ENCODE measurements at places on chromosomes 7 and 10.

- DNase-seq = no peak
Measured at GRCh38 chr7:92634205-92634604, 44.0 kb upstream of the FAM133B start.

DNA sequence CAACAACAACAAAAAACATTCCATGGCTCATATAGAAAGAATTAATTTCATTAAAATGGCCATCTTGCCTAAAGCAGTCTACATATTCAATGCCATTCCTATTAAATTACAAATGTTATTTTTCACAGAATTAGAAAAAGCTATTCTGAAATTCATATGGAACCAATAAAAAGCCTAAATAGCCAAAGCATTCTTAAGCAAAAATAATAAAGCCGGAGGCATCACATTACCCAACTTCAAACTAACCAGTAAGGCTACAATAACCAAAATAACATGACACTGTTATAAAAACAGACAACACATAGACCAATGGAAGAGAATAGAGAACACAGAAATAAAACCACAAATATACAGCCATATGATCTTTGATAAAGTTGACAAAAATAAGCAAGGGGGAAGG lies 330.4 kb downstream of the KIF20B start:
- no peak for DNase-seq

DNA sequence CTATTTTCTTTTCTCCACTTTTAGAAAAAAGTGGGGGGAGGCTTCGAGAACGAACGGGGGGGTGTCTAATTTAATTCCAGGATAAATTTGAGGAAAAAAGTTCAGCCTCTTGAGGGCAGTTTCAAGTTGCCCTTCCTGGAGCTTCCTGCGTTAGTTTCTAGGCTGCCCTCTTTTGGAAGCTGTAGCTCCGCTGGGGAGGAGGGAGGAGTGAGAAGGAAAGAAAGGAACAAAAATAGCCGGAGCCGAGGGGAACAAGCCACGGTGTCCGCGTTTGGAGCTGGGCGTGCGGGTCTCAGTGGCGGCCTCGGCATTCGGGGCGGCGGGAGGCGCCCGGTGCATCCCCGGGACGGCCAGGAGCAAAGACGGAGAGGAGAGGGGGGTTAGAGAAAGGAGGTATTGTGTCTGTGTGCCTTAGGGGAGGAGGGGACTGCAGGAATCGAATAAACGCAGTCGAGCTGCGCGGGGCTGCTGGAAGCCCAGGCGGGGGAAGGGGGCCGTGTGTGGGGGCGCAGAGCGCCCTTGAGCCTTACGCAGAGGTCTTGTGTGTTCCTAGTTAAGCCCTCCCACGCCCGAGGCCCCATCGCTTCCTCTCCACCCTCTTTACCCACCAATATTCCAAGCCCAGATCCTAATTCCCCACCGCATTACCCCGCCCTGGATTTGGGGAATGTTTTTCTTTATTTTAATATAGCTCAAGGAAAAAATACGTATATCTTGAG lies 2.0 kb upstream of the TNRC18 start:
- no peak for DNase-seq

- no peak for DNase-seq
Measured at GRCh38 chr7:94400022-94400421, 5.3 kb downstream of the COL1A2 start.

DNA sequence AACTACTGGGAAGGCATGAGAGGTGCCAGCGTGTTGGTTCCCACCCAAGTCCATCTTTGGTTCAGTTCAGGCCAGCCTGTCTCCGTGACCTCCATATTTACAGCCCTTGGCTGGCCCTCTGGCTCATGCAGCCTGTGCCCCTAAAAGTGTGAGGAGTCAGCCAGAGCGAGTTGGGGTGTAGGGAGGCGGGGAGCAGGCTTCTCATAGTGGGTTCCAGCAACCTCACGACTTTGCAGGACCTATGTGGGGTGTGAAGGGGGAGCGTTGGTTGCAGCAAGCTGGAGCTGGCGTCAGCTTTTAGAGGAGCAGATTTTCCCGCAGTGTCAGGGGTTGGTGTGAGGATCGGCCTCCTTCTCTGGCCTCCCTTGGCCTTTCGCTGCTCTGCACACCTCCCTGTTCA lies 9.8 kb downstream of the TSPAN14 start:
- DNase-seq = no peak

GRCh38 chr10:607545-608185 lies 81.8 kb downstream of the DIP2C start:
- no peak for DNase-seq

- no peak for DNase-seq
Measured at GRCh38 chr10:110144507-110144906, 62.9 kb upstream of the MXI1 start.

DNA sequence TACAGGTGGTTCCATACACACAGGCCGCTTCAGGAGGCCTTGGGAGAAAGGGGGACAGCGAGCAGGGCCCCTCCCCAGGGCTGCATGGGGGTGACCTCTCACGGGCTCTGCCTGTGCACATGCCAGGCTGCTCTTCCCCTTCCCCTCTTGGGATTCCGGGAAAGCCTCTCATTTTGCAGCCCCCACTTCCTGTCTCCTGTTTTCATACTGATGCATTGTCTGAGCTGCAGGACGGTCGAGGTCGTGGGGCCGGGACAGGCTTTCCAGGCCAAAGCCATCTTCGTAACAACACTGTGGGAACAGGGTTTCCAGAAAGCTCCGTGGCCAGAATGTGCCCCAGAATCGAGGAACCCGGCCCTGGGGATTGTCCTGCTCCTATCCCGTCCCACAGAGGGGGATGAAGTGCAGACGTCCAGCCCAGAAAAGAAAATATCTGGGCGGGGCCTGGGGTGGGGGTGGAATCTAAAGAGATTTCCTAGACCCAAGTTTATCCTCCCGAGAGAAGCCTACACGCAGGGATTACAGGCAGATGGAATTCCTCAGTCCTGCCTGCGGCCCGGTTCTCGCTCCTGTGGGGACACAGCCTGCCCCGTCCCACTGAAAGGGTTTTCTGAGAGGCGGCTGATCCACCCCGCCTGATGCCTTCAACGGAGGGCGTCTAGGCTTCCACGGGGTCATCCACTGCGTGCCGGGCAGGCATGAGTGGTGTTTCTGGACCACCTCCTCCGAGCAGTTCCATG lies 29.5 kb upstream of the DNAAF5 start:
- DNase-seq = no peak

DNA sequence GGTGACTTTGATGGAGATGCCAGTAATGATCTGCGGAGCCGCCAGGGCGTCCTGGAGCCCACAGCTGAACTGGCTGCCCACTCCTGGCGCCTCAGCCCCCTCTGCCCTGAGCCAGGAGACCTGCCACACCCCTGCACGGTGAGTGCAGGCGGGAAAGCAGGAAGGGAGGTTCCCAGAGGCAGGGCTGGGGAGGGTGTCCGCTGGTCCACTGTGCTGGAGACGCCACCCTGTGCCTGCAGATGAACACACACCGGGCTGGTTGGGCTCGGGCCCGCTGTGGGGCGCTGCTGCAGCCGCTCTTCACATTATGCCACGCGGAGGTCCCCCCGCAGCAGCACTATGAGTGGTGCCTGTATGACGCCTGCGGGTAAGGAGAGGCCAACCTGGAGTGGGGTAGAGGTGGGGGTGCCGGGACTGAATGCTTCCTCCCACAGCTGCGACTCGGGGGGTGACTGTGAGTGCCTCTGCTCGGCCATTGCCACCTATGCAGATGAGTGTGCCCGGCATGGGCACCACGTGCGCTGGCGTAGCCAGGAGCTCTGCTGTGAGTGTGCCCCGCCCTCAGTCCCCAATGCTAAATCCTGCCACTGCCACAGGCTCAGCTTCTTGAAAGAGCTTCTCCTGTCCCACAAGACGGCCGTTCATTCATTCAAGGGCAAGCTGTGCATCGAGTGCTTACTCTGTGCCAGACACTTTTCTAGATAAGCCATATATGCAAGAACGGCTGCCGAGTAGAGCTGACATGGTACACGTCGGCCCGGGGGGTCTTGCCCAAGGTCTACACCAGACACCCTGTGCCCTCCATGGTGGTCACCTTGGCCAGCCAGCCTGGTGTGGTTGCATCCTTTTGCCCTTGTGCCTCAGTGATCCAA lies 14.3 kb upstream of the ZNF467 start:
- DNase-seq = no peak

GRCh38 chr10:19713159-19713558 lies 103.1 kb upstream of the PLXDC2 start:
- no peak for DNase-seq

DNA sequence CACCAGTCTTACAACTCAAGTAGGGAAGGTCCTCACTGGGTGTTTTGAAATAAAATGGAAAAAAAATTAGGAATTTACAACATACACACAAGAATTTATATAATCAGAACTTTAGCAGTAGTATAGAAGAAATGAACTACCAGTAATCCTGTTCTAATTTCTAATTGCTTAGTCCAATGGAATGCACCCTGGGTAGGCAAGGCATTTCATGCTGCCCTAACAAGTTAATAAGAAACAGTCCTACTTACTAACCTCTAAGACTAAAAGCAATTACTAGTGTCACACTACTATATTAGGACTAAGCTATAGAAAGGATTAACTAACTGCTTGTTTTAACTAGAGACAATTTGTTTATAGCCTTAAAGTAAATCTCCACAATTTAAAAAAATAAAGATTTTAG lies 158.1 kb downstream of the BTAF1 start:
- DNase-seq = no peak

DNA sequence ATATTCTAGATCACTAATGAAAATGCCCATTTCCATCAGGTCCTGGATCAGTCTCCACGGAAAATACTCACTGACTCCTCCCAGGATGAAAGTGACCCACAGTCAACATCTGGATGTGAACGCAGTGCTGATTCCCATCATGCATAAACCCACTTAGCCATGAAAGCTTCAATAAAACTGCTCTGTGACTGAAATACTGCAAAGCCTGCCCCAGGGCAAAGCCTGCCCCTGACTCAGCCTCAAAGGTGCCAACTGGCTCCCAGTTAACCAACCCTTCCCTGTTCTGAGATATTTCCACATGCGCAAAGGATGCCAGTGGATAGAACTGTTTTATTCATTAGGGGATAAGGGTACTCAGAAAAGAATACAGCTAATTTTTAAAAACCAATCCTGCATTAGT lies 24.0 kb downstream of the OSBPL3 start:
- no peak for DNase-seq

DNA sequence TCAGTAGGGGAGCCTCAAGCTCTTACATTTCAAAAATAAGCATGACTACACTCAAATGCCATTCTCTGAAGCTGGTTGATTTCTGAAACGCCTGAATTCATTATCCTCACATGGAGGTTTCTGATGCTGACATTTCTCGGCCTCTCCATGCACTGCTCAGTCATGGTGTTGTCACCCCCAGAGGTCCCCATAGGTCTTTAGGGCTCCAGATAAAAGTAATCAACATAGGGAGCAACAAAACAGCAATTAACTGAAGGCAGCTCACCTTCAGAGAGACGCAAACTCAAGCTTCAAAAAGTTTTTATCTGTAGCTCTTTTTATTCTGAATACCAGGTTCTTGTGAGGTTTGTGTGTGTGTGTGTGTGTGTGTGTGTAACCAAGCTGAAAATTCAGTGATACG lies 223.2 kb upstream of the LRRN3 start:
- no peak for DNase-seq

DNA sequence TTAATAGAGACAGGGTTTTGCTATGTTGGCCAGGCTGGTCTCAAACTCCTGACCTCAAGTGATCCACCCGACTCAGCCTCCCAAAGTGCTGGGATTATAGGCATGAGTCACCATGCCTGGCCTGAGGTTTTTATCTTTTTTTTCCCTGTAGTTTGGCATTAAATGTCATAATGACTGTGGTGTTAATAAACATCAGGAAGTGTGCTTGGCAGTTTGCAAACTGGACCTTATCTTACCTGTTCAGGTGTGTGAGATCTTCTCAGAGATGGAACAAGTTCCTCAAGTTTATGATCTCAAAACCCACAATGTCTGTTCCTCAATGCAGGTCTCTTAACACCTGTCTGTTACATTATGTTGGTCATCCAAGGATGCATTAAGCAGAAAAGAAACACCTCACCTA lies 80.0 kb downstream of the ARID5B start:
- DNase-seq = no peak

DNA sequence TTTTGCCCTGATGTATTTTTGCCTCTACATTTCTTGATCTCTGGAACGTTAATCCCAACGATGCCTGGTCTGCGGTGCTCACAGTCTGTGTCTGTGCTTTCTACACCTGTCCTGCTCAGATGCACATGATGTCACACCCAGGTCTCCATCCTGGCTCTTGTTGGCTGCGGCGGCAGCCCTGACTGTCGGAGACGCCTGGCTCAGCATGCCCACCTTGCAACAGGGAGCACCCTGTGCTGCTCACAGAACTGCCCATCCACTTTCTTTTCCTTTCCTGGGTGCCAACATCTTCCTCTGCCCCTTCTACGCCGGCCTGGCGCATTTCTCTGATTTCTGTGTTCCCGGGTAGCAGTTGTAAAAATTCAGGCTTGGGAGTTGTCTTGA lies 106.2 kb downstream of the CUX1 start:
- no peak for DNase-seq

GRCh38 chr10:66102756-66103155 lies 823.1 kb upstream of the LRRTM3 start:
- no peak for DNase-seq

DNA sequence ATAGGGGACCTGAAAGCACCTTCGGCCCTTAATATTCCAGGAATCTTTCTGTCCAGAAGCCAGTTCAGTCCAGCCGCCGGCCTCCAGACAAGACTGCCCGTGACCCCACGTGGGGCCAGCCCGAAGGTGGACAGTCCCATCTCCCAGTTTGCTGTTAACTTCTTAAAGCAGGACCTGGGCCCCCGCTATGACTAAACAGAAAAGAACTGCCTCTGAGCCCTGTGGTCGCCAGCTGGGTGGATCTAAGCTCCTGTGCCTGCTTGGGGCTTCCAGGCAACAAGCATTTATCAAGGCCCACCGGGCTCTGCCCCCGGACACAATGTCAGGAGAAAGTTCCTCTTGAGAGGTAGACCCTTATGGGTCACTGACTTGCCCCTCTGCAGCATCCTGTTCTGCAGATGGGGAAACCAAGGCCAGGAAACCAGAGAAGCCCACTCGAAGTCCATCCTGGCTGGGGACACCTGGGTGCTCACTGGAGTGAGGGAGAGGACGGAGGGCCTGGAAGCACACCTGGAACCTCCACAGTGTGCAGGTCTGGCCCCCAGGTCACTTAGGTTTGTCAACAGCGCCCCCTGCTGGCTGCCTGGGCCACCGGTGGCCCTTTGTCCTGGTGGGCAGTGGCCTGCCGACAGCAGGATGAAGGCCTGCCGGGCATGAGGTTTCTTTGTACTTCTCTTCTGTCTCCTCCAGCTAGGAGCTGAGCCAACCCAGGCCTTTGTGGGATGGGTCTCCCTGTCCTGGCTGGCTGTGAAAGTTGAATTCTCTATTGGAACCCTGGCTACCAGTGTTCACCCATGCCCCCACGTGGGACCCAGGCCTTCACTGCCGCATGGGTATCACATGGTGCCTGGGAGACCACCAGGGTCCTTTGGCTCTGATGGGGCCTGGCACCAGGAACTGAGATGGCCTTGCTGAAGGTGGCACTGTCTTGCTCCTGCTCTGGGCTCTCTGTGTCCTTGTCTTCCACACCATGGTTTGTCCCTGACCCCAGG lies 128.0 kb downstream of the ZMIZ1 start:
- DNase-seq = peak; percentile 76

- no peak for DNase-seq
Measured at GRCh38 chr7:74505471-74506324, 52.0 kb downstream of the GTF2IRD1 start.

GRCh38 chr7:15306296-15306695 lies 255.5 kb downstream of the AGMO start:
- no peak for DNase-seq
